ENCODE measurements at places on chromosomes 7 and 10. TPM values are rescaled to one million over a fixed set of nuclear protein-coding genes. Genes with fewer than 3 reads are reported as not detected.

- no peak for DNase-seq
These were observed 684.3 kb upstream of the SORCS1 start for GRCh38 chr10:107848726-107849360.

- DNase-seq, result no peak
These were observed 527.1 kb downstream of the TYW1 start for GRCh38 chr7:67523713-67524112.

DNA sequence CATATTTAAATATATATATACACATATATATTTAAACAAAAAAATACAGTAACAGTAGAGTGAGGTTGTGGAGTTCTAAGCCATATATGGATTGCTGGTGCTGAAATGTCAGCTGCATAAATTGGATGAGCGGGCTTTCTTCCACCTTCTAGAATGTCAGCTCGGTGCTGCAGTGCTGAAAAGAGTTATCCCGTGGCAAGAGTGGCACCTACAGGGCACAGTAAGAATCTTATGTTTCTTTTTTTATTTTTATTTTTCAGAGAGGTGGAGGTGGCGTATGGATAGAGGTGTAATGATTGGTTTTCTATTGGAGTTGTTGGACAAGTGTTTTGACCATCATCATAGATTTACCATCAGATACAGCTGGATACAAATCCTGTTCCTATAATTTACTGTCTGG, 86.2 kb upstream of the DYNC1I1 start:
- no peak for DNase-seq

DNA sequence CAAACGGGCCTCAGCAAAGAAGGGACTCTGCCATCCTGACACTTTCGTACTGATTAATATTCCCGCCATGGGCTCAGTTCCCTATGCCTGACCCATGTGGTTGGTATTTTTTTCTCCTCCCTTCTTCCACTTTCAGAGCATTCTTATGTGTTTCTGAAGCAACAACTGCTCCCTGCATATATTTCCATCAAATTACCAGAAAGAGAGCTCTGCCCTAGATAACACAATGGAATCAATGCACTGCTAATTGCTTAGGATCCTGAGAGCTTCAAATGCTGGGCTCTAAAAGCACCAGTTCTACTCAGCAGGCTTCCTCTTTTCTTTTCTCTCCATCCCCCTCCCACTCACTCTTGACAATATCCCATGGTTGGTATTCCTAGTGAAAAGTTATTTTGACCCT, 5.3 kb downstream of the TECTB start:
- no peak for DNase-seq

- no peak for DNase-seq
These were observed 214.4 kb upstream of the PRKCQ start for GRCh38 chr10:6794441-6794840.

- no peak for DNase-seq
These were observed 107.0 kb upstream of the BTBD16 start for GRCh38 chr10:122164023-122164601.

GRCh38 chr7:19488056-19488455, 220.8 kb downstream of the POLR1F start:
- DNase-seq, result no peak

DNA sequence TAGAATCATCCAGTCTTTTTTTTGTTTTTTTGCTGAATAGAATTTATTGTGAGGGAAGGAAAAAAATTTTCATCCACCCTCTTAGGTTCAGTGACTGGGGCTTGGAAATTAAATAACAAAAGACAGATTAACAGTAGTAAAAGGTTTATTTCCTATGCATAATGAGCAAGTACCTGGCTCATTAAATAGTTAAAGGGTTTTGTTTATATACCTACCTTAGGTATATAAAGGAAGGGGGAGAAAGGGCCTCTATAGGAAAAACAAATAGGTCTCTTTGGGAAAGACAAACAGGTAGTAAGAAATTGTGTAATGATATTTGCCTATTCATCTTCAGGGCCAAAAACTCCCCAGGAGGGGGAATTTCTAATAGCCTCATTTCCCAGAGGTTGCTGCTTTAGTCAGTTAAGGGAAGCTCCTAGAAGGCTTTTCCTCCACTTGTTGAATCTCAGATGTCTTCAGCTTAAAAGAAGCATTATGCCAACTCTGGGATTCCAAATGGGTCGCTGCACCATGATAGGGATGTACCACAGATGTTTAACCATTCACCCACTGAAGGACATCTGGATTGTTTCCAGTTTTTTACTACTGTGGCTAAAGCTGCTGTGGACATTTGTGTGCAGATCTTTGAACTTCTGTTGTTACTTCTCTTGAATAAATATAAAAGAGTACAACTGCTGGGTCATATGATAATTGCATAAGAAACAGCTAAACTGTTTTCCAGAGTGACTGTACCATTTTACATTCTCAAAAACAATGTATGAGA, 11.3 kb downstream of the ACADSB start:
- DNase-seq, result no peak

- DNase-seq, result no peak
These were observed 554.4 kb downstream of the INHBA start for GRCh38 chr7:41148521-41148951.

GRCh38 chr10:123257904-123258456, 103.8 kb downstream of the BUB3 start:
- no peak for DNase-seq

The CALML5 gene
- not detected for total RNA-seq

Measured in CD4-positive, alpha-beta memory T cell (primary cell).